GM12892 (cell line): ENCODE measurements at places on chromosomes 12 and 14.

- DNase-seq, result no peak
Observed at GRCh38 chr12:16307856-16308475, 30.5 kb upstream of the SLC15A5 start.

DNA sequence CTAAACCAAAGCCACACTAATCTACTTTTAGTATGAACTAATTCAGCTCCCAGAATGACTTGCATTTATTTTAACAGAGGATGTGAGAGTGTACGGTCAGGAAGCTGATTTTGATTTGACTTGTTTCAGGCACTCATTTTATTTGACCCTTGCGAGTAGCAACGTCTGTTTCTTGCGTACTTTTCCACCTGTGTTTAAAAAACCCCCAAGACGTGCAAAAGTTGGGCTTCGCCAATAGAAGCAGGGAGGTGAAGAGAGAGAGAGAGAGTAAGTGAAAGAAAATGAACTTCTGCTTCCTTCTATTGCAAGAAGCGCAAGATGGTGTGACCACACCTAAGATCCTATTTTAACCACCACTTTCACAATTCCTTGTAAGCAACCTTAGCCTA is 6.7 kb upstream of the SLC15A4 start:
- DNase-seq, result no peak

- DNase-seq, result no peak
Observed at GRCh38 chr14:52026017-52026660, 36.8 kb downstream of the RTRAF start.

DNA sequence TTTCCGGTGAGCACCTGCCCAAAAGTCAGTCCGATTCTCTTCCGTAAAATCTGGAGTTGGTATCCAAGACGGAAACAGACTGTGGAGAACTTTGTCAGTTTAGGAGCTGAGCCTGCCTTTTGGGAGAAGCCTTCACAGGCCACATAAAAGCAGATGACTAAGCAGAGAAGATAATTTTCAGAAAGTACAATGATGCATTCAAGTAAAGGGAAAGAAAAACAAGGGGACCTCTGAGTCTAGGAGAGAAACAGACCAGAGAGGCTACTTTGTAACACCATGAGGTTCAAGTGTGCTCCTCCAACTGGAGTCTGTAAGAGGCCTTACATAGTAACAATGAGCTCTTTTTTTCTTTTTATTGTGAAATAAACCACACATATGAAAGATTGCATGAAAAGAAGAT is 21.1 kb downstream of the TMED8 start:
- DNase-seq, result no peak

DNA sequence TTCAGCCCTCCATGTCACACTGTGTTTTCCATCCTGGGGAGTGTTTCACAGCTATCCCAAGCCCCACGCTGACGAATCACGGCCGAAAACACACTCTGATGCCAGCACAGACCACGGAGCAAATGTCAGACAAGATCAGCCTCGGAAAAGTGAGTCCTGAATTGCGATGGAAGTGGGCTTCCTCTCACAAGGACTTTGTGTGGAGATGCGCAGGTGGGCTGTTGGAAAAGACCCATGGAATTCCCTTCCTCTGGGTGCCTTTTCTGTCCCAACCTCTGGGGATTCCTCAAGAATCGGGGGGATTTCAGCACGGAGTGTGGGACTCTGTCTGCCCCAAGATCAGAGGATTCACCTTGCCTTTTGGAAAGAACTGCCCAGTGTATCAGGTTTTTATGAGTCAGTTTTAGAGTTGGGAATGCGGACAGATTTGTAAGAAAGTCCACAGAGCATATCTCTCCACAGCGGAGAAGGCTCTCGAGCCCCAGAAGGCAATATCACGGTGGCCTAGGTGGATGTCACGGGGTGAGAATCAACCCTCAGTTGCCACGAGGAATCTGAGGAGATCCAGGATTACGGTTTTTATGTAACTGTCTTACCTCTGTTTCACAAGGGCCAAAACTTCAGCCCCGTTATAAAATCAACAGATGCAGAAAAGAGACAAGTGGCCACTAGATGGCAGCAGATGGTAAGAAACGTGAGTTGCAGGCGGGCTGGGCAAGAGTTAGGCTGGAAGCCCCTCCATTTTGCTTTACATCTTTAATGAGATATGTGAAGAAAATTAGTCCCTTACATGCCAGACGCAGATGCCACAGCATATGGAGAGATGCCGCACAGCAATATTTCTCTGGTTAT is 201.9 kb downstream of the DAD1 start:
- peak; percentile 44 for DNase-seq

DNA sequence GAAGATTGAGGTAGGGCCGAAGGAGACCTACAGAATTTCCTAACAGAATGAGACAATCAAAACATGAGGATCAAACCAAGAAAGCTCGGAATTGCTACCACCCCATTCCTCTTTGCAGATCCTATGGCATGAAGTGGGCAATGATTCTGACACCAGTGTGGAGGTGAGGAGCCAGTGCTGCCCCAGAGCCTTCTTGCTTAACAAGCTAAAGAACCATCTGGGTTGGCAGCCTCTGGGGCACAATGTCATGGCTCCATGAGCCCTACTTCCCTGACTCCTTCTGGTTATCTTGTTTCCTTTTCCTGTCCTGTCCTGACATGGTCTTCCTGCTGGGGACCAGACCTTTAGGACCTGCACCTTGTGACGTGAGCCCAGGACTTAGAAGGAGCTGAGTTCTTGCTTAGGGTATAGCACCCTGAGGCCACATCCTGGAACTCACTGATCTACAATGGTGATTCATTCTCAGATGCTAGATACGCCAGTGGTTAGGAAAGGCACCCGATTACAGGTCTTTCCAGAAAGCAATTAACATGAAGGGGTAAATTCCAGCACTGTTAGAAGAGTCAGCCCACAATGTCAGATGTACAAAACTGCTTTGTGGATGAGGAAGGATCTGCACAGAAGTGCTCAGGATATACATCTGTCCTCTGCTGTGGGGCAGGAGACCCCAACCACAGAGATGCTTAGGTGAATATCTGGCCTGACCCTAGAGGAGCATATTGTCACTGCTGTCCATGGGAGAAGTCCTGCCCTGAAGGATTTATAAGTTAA is 324.2 kb downstream of the ZFP36L1 start:
- DNase-seq, result no peak

DNA sequence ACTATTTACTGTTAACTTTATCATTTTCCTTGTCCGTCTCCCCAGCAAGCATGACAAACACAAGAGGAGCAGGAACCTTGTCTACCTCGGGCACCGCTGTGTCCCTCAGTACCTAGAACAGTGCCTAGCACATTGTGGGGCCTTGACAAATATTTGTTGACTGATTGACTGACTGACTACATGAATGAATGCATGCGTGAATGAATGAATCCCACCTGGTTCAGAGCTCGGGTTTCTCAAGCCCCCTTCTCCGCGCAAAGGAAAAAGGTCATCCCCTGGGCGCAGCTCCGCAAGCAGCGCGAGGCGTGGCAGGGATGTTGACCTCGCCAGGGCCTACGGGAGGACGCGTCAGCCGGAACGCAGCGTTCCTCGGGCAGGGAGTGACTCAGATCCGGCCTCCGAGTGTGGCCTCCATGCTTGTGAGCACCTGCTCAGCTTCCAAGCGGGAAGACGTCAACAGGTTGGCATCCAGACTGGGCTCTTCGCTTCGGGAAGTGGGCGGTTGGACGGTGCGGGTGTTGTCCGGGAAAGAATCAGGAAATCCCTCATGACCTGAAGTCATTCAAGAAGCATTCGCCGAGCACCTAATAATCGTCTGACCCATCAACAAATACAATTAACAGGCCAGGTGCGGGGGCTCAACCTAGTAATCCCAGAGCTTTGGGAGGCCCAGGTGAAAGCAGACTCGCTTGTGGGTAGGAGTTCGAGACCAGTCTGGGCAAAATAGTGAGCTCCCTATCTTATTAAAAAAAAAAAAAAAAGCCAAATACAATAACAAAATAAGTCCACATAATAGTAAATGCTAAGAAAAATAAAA is 13.9 kb upstream of the UBC start:
- no peak for DNase-seq

DNA sequence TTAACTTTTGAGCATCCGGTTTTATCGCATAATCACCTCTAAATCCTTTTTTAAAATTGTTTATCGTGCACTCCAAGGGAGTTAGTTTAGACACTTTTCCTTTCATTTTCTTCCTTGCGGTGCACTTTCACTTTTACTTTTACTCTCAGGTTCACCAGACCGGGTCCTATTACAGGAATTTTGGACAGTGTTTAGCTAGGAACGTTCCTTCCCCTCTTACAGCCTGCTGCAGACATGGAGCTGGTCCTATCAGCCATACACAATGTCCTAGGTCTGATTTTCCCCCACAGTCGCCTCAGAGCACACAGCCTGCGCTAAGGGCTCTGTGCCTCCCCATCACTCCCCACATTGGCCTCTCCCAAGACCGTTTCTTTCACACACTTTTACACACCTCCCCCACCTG is 103.9 kb downstream of the ALG10 start:
- no peak for DNase-seq

DNA sequence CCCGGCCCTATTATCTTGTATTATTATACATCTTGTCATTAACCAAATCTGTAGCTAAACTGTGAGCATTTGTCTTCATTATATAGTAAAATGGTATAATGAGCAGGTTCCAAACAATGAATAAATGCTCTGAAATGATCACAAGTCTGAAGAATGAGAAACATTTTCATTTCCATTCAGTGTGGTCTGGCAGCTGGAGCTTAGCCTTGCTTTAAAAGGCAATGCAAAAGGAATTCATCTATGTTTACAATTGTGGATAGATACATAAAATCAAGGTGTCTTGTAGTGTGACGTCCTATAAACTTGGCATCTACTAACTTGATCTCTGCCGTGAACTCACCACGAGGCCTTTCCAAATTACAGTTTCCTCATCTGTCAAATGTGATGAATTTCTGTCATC is 168.3 kb downstream of the RMST start:
- DNase-seq, result no peak

GRCh38 chr12:113184098-113184899 is 979 bp downstream of the DDX54 start:
- no peak for DNase-seq

DNA sequence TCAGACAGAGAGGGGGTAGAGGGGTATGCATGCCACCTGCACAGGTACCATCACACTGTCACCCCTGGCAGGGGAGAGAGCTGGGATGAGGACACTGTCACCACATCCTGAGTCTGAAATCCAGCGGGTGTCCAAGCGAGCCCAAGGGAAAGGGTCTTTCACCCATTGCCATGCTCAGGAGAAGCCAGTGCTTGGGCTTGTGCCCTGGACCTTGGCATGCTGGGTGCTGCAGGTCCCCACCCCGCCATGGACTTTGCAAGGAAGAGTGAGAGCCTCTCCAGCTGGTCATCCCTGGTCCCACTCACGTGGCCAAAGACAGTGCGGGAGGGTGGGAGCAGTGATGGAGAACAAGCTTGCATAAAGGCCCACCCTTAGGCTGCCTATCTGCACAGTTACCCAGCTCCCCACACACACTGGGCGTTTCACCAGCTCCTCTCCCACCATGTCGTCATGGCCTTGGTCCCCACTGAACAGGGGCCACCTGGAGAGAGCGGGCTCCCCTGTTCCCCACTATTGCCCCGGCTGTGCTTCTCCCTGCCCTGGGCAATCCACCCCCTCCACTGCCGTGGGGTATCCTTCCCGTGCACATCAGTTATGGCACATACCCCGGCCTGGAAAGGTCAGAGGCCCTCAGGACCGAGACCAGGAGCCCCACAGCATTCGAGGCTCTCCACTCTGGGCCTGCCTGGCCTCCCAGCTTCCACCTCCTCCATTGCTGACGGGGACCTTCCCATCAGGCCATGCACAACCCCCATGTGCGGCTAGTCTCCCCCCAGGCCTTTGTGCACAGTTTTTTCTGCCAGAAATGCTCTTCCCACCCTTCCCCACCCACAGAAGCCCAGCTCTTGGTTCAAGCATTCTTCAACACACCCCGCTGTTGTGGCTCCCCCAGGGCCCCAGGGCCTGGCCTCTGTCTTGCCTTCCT is 58.6 kb upstream of the BCL11B start:
- no peak for DNase-seq

DNA sequence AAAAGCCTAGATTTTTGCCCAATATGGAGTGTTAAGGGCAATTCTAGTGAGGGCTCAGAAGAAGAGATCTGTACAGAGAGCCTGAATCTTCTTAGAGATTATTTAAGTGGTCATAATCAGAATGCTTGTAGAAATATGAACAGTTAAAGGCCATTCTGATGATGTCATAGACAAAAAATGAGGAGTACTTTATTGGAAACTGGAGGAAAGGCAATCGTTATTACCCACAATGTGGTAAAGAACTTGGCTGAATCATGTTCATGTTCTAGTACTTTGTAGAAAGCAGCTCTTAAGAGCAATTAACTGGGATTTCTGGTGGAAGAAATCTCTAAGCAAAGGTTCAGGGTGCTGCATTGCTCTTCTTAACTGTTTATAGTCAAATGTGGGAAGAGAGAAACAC is 36.4 kb upstream of the SYT10 start:
- DNase-seq, result no peak

DNA sequence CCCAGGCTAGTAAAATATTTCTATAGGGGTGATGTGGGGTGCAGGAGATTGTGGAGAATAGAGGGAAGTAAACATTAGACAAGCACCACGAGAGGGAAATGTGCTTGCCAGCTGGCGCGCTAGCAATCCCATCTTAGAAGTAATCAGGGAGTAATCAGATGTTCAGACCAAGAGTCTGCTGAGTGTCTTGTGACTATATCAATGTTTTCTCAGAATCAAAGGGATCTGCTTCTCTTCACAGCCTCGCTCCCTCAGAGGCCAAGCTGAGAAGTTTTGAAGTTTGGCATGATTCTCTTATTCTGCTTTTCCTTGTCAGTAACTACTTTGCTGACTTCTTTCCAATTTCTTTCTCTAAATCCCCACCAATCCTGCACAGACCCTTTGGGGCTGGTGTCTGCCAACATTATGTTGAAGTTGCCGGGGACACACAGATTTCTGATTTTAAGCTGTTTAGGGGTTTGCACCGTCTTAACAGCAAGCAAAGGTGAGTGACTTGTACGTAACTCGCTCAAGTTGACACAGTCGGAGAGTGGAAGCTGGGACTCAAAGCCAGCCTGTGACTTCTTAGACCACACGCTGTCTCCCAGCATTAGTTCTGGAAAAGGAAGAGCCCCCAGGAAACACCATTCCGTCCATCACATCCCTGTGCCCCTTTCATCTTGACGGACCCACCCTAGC is 22.0 kb upstream of the TSPAN9 start:
- DNase-seq, result no peak

GRCh38 chr12:115998119-115998633 is 279.3 kb downstream of the MED13L start:
- DNase-seq, result no peak

- DNase-seq, result no peak
Observed at GRCh38 chr14:22084393-22085281, 411.0 kb upstream of the OR4E1 start.

DNA sequence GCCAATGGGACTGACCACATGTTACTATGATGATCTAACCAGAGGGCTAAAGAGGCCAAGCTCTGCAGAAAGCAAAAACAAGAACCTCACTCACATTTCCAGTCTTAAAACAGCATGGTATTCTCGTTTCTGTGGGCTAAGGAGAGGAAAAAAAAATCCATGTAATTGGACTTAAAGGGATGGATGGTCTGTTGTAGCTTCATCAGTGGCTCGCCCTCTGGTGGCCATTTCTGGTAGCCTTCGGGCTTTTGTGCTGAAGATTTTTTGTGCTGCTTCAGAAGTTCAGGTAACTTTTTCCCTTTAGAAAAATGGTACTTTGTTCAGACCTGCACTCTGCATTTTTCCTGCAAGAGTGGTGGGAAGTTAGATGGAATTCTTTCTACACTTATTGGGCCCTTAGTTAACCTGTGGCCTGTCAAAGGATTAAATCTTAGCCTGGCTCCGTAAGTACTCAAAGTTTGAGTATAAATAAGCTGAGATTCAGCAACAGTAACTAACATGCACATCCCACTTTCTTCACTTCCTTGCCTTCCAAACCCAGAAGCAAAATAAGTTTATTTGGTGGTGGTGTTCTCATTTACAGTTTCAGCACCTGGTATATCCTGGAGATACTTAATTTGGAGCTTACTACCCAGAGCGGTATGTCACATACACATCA is 22.3 kb downstream of the DCAF4 start:
- DNase-seq, result peak; percentile 41
